Cardiac fibroblast (primary cell): ENCODE measurements at places on chromosomes 4 and X.

DNA sequence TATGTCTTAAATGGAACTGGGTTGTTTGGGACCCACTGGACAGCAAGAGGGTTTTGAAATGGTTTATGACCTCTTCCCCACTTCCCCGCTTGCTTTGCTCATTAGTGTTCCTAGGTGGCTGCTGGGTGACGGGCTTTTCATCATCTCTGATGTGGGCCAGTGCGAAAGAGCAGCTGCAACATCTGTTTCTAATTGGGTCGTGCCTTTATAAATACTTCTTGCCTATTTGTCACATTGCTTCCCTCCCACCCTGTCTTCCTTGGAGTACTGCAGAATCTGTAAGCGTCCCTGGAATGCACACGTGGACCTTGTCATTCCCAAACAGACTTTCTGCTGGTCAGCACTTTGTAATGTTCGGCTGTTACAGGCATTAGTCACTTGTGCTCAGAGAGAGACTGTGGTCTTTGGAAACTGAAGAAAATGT, 35.2 kb downstream of the SEPTIN11 start:
- peak; percentile 100 for DNase-seq

GRCh38 chrX:39399387-39399786, 598.1 kb downstream of the MID1IP1 start:
- DNase-seq: no peak

DNA sequence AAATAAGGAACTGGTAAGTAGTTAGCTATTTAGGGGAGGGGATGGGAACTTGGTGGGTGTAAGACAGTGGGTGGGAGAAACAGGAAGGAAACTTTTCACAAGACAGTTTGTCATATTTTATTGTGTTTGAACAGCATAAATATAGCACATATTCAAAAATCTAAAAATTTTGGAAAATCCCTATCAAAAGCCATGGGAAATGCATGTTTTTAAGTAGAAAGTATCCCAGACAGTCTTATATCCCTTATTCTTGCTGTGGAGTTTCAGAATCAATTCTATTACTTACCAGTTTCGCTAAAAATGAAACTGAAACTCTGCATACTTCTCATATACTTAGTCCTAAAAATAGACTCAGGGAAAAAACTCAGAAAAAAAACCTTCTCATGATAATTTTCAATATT, 22.3 kb upstream of the RASGEF1B start:
- DNase-seq: no peak

- DNase-seq: no peak
Observed at GRCh38 chr4:122673252-122673651, 52.4 kb upstream of the IL21 start.
